Fibroblast of skin of scalp (primary cell): ENCODE measurements at places on chromosomes 6 and 20.

- no peak for DNase-seq
Measured at GRCh38 chr6:41033776-41034175, 5.2 kb downstream of the UNC5CL start.

DNA sequence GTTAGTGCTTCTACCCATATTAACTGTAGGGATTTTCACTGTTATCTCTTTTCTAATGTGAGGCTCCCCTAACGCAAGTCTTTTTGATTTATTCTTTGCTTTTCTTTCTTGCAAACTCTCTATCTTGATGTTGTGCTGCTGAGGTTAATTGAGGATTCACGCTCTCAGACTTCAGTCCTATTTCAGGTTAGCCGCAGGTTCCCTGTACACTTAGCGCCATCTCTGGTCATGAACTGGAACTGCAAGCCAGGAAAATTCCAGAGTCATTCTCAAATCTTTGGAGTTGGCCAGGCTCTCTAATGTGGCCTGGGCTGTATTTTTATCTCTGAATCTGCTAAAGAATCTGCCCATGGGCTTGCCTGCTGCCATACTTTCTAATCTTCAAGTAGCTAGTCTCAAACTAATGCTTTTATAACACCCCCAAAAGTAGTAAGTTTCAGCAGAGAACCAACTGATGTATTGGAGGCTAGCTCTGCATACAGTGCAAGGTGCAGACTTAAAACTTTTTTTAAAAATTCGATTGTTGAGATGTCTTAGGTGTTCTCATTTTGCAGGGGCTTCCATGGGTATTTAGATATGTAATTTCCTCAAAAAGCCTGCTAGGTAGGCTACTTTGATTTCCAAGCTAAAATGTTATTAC is 91.1 kb upstream of the OPRM1 start:
- DNase-seq, result peak; percentile 26

DNA sequence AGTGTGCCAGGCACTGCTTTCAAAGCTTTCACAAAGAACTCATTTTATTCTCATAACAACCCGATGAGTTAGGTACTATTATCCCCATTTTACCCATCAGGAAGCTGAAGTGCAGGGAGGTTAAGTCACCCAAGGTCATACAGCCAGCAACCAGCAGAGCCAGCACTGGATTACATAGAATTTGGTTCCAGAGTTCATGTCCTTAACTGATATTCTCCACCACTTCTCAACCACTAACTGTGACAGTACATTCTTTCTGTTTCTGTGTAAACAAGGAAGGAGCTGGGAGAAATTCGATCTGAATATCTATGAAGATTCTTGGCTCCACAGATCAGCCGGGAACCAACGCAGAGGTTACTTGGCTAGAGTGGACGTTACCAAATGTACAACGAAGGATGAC is 98.0 kb downstream of the KIF16B start:
- DNase-seq, result peak; percentile 41

DNA sequence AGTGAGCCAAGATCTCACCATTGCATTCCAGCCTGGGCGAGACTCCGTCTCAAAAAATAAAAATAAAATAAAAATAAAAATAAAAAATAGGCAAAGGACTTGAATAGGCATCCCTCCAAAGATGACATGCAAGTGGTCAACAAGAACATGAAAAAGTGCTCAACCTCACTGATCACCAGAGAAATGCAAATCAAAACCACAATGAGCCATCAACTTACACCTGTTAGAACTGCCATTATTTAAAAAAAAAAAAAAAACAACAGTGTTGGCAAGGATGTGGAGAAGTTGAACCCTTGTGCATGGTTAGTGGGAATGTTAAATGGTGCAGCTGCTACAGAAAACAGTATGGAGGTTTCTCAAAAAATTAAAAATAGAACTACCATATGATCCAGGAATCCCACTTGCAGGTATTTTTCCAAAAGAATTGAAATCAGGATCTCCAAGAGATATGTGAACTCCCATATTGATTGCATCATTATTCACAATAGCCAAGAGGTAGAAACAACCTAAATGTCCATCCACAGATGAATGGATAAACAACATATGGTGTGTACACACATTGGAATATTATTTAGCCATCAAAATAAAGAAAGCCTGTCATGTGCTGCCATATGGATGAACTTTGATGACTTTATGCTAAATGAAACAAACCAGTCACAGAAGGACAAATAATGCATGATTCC is 2.8 kb downstream of the C20orf203 start:
- DNase-seq, result no peak

DNA sequence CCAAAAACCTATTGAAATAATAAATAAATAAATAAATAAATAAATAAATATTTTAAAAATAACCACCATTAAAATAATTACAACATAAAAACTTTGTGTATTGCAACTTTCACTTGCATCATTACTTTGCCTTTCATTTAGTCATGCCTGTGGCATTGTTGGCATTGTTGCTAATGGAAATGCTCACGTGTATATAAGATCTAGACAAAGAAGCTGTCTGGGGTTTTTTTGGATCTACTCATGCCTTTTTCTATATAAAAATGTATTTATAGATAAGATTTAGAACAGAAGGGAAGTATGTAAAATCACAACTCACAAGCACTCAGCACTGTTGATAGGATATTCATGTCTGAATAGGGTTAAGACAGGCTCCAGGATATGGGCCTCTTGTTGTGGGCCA is 27.9 kb downstream of the GFRA4 start:
- peak; percentile 18 for DNase-seq

DNA sequence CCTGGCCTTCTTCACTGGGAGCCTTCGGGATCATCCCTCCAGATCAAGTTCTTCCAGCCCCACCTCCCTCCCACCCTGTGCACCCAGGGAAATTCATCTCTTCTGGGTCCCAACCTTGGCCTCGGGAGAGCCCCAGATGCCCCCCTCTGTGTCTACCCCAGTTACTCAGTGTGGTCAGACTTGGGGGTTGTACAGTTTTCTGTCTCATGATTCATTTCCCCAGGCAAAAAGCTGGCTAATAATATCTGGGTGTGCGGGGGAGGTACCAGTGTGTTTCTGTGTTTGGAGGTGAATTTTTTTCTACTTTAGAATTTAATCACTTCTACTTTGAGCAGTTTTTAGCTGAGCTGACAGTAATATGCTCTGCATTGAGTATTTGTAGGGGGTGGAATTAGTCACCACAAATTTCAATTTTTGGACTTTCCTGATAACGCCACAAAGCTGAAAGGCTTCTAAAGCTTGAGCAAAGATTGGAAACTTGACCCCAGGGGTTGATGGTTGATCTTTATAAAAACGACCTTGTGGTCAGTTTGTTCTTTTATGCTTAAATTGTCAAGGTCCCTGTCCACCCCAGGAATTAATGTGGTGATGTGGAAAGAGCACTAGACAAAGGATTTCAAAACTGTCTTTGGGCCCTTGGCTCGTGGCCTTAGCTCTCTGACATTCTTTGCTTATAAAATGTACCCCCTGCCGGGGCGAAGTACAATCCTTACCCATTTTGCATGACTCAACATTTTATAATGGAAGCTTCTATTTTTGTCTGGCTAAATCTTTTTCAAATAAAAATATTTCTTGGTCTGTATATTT is 284.7 kb upstream of the TAB2 start:
- peak; percentile 98 for DNase-seq

- DNase-seq, result no peak
Measured at GRCh38 chr6:168496997-168497331, 56.0 kb downstream of the SMOC2 start.

- DNase-seq, result no peak
Measured at GRCh38 chr6:156231026-156231765, 546.0 kb upstream of the ARID1B start.

DNA sequence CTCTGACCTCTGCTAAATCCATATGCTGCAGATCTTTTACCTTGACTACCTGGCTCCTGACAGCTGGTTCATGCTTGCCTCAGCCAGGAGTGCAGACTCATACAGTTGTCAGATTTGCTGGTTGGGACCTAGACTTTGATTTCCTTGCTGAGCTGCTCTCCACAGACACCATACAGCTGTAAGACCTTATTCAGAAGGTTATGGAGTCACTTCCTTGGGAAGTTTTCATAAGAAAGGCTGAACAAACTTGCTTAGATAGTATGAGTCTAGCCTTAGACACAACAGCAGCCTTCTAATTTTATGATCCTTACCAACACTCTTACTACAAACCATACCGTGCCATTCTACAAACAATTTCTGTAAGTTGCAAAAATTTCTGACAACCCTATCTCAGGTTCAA is 102.9 kb downstream of the EDN1 start:
- no peak for DNase-seq

- no peak for DNase-seq
Measured at GRCh38 chr6:106513808-106514582, 115.3 kb downstream of the RTN4IP1 start.
